Activated T-helper 17 cell treated with anti-CD3 and anti-CD28 coated beads, Interleukin-2, amount 50 U/mL, for 72 hours (primary cell): ENCODE measurements at places on chromosomes 3 and 15.
A peak's percentile ranks its signal among the peaks of the same experiment; 100 is the strongest.

- no peak for ATAC-seq
Observed at GRCh38 chr3:62940771-62941563, 65.8 kb upstream of the CADPS start.

- no peak for ATAC-seq
Observed at GRCh38 chr3:135137296-135137695, 342.2 kb downstream of the EPHB1 start.

- no peak for ATAC-seq
Observed at GRCh38 chr3:61924991-61925390, 363.6 kb downstream of the PTPRG start.

GRCh38 chr15:48754011-48754410 is 56.9 kb downstream of the CEP152 start:
- no peak for ATAC-seq

DNA sequence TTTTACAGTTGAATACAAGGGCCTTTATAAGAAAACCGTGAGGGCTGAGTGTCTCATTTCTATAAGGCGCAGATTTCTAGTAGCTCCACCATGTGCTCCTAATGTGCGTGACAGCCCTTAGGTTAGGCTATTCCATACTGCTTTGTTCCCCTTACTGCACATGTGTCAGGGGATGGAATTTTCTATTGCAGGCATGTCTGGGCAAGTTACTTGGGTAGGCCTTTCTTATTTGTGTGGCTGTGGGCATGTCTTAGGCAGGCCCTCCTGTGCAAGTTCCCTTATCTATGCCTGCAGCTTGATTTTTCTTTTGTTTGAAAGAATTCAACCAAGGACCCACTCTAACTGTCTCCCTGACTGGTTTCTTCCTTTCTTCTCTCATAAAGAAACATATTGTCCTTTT is 434.2 kb upstream of the CNTN3 start:
- no peak for ATAC-seq

- no peak for ATAC-seq
Observed at GRCh38 chr15:40399370-40399769, 6.2 kb upstream of the IVD start.

- peak; percentile 9 for ATAC-seq
Observed at GRCh38 chr15:52529341-52529924, 753 bp upstream of the MYO5A start.

- no peak for ATAC-seq
Observed at GRCh38 chr3:181847276-181847675, 135.6 kb downstream of the SOX2 start.

GRCh38 chr3:129463094-129463493 is 23.1 kb downstream of the IFT122 start:
- no peak for ATAC-seq

GRCh38 chr3:100008081-100008698 is 106.1 kb downstream of the FILIP1L start:
- no peak for ATAC-seq

DNA sequence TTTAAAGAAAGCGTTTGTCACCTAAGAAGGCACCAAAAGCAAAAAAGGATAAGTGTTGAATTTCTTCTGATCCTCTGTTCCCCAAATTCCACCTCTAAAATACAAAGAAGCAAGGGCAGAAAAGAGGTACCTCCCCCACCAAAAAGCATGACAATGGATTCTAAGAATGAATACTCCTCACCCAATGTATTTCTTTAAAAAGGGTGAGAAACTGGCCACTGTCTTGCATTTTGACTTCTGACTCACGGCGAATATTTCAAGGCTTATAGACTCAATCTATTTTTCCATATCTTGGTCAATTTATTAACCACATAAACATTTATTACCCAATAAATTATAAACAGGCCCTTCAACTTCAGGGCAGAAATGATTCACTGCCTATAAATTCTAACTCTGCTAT is 131.1 kb downstream of the NR1I2 start:
- ATAC-seq = no peak

DNA sequence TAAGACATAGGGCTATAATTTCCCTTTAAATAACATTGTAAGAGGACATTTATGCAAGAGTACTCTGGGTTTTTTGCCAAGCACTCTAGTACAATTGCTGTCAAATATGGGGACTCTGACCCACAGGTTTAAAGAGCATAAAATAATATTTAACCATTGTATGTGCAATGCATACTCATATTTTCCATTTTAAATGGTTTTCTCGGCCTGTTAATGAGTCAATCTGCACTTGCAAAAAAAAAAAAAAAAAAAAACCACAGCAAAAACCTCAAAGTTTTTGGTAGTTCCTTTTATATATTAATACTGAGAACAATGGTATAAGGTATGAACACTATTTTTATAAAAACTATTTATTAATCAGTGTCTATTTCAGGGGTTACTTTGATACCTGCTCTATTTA is 304.0 kb upstream of the CBLB start:
- peak; percentile 48 for ATAC-seq

- no peak for ATAC-seq
Observed at GRCh38 chr15:73985101-73985873, 6.8 kb downstream of the STOML1 start.

- no peak for ATAC-seq
Observed at GRCh38 chr15:50939911-50940310, 31.4 kb downstream of the AP4E1 start.

DNA sequence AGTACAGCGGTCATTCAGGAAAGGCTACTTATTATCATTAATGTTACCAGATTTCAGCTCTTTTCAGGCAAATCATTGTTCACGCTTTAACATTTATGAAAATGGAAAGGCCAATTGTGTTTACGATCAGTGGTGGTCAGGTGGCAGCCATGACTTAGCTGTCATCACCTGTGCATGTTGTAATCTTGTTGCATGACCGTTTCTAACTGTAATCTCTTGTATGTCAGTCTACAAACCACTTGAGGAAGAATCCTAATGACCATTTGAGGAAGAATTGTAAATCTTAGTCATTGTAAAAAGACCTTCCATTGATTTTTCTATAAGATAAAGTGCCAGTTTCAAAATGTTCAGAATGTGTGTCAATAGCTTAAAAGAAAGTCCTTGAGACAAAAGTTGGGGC is 100.4 kb downstream of the SERPINI1 start:
- no peak for ATAC-seq

DNA sequence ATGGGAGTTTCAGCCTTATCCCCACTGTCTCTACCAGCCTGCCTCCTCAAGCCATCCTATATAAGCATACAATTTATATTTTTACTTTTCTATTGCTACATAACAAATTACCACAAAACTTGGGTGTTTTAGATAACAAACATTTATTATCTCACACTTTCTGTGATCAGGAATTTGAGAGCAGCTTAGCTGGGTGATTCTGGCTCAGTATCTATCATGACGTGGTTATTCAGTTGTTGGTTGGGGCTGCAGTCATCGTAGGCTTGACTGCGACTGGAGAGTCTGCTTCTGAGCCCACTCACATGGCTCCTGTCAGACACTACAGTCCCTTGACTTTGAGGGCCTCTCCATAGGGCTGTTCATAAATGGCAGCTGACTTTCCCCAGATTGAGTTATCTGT is 20.7 kb downstream of the PARP15 start:
- no peak for ATAC-seq

DNA sequence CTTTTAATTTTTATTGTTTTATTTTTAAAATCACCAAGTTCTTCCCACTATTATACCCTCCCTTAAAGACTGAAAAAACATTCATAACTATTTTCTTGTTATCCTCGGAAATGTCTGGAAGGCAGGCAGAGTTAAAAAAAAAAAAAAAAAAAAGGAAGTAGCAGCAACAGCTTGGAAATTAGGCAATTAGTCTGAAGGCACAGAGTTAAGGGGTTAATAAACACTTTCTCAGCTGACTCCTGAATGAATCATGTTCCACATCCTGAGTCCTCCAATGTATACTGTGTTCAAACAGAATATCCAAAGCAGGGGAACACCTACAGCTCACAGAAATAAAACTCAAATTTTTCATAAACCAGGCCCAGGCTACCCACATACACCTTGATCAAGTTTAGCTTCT is 5.8 kb downstream of the HEXA start:
- ATAC-seq = no peak

GRCh38 chr3:186976837-186977750 is 46.8 kb downstream of the ST6GAL1 start:
- no peak for ATAC-seq

DNA sequence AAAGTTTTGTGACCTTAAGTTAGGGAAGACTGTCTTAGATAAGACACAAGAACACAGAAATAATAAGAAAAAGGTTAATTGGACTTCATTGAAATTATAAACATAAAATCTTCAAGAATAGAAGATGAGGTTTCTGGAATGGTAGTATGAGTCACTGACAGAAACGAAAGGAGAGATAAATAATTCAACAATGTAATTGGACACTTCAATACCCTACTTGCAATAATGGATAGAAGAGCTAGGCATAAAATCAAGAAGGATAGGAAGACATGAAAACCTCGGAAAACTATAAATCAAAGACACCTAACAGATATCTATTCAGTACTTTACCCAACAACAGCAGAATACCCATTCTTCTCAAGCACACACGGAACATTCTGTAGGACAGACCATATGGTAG is 15.9 kb upstream of the MFSD1 start:
- no peak for ATAC-seq

GRCh38 chr3:166405896-166406295 is 568.7 kb upstream of the BCHE start:
- ATAC-seq = no peak

GRCh38 chr15:41895491-41895890 is 1.6 kb upstream of the SPTBN5 start:
- ATAC-seq = no peak

DNA sequence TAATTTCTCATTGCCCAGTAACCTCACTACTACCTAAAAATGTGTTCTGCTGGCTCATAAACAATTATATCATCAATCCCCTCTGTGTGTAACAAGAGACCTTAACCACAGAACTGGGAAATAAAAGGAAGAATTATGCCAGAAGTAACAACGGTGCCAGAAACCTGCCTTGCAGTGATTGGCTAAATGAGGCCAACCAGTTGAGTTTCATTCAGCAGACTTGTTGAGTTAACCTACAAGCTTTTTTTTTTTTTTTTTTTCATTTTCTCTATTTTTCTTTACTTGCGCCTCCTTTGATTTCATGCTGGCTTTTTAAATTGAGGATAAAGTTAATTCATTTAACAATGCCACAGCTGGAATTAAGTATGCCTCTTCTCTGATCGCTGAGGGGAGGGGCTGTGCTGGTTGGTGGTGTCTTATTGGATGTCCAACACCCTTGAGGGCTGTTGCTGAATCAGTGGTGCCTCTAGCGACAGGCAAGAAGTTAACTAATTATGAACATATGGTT is 30.0 kb upstream of the GMNC start:
- ATAC-seq = no peak

DNA sequence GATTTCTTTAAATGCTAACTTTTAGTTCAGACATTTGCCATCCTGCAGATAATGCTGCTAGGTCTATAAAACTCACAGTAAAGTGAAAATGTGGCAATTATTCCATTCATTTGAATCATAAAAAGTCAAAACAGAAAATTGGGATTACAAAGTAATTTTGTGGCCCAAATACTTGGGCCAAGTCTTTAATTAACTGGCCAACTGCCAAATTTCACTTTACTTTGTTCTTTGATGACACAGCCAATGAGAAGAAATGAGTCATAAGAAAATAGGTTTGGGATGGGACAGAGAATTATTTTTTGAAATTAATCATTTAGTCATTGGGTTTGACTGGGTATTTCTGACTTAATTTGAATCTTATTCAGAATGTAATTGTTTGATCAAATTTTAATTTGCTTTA is 89.8 kb upstream of the SLC2A2 start:
- no peak for ATAC-seq

DNA sequence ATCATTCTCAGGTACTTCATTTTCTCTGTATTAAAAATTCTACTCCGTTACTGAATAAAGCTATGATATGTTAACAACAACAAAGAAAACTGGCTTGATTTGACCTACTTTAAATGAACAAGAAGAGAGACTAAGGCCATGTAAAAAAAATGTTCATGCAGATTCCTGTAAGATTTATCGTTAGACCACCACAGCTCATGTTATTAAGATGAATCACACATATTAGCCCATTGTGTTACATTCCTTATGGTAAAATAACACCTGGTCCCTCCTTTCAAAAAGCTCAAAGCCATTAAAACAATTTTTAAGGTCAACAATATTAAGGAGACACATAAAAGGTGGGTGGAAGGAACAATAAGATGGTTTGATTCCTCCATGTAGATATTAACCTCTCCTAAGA is 6.3 kb downstream of the THOC7 start:
- no peak for ATAC-seq

DNA sequence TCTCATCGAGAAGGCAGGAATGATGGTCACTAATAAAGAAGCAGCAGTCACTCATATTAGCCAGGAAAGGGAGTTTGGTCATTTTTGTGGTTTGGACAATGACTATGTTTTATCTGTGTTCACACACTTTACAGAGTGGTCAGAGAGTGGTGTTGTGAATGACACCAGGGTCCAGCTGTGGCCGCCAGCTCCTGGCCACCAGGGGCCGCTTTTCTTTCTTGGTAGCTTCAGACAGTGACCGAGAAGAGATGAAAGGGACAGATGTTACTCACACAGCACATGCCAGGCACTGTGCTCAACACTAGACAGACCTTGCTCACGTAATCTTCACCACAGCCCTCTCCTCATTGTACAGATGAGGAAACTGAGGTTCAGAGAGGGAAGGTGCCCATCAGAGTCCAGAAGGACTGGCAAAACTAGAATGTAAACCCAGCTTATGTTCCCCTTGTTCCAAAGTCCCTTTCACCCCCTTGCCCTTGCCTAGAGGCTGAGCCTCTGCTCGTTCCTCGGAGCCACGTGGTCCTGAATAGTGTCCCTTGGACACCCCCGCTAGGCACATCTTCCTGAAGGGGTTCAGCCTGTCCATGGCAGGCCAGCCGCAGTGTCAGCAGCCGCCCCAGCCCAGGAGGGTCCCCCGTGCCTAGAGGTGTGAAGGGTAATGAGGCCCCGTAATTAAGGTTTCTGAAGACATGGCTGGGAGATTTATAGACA is 55.6 kb downstream of the CYP11A1 start:
- no peak for ATAC-seq

GRCh38 chr3:29382845-29383244 is 102.0 kb downstream of the RBMS3 start:
- ATAC-seq = no peak

GRCh38 chr3:11551036-11551435 is 92.7 kb downstream of the VGLL4 start:
- no peak for ATAC-seq

DNA sequence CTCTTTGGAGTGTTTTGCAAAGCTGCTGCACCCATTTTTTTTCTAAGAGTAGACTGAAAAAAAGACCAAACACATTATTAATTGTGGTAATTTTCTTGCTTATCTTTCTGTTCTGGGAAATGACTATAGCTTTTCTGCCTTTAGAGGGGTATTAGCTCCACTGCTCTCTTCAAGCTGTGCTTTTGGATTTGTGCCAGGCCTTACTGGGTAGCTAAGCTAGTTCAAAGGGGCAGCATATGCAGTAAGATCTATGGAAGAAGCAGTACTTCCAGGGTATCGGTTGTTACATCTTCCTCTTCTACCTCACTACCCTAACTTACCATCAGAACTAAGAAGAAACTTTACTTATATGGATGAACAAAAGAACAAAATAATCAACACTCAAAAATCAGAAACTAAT is 28.7 kb upstream of the ARIH1 start:
- no peak for ATAC-seq
